ENCODE measurements at places on chromosomes 16 and 17.

GRCh38 chr17:65987988-65988387 lies 203.9 kb downstream of the CEP112 start:
- DNase-seq: peak; percentile 41

GRCh38 chr17:39737760-39738567 lies at the start of gene GRB7:
TSS of gene GRB7 (plus strand) at chr17:39737938. CDS start at chr17:39742302, 4,364 bp downstream.
- DNase-seq: no peak

DNA sequence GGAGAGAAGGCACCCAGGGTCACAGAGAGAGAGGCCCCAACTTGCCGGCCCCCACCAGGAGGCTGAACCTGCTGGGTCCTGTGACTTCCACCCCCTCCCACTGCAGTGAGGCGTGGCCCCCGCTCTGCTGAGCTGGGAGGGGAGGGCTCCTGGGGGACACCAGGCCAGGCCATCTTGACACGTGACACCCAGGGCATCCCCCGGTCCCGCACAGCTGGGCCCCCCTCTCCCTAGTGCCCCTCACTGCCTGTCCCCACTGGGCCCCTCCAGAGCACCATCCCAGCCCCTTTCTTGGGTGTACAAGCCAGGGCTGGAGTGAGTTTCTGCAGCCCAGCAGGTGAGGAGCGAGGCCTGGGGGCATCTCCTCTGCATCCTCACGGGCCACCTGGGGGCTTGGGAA lies 12.4 kb downstream of the UBALD1 start:
- DNase-seq: no peak

- no peak for DNase-seq
Observed at GRCh38 chr16:77760800-77761199, 27.6 kb upstream of the VAT1L start.
